Pulmonary artery endothelial cell (primary cell): ENCODE measurements at places on chromosomes 7 and 10. TPM values are rescaled to one million over a fixed set of nuclear protein-coding genes. Genes with fewer than 3 reads are reported as not detected.

CLRN3 gene
- 0.11 TPM in 1 of 2 replicates, not detected in the other for total RNA-seq

SORBS1 gene
- 0.26 and 3.9 TPM in 2 replicates for total RNA-seq

ACSM6 gene
- total RNA-seq, result not detected in 2 replicates

THSD7A gene
- total RNA-seq, result 18.8 and 30.5 TPM in 2 replicates

MGAM2 gene
- not detected in 2 replicates for total RNA-seq

COL13A1 gene
- total RNA-seq, result 33.6 and 68.0 TPM in 2 replicates

C7orf57 gene
- total RNA-seq, result under 0.01 and 0.11 TPM in 2 replicates

TECTB gene
- total RNA-seq, result not detected in 2 replicates
